ENCODE measurements at places on chromosomes 1 and 21.
A peak's percentile ranks its signal among the peaks of the same experiment; 100 is the strongest.

- DNase-seq: no peak
Observed at GRCh38 chr1:228343191-228343661, 63.4 kb downstream of the TRIM11 start.

DNA sequence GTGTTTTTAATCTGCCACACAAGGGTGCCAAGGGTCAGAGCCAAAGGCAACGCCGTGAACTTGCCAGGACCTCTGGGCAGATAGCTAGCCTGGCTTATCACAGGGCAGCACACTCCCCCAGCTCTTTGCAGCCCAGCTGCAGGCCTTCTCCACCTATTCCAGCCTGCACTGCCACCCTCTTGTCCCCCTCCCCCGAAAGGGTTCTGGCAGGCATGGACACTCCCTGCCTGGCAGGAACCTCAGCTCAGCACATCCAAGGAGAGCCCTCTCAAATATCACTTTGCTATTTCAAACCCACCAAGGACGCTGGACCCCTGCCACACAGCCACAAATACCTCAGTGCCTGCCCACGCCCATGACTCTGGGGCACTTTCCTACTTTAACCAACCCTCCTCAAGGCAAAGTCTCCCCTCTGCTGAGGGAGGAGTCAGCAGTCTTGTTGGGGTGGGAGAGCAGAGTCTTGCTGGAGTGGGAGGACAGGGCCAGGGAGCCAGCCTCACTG lies 9.1 kb downstream of the SSBP3 start:
- no peak for DNase-seq

GRCh38 chr1:246074421-246074820 lies 432.7 kb downstream of the SMYD3 start:
- no peak for DNase-seq

DNA sequence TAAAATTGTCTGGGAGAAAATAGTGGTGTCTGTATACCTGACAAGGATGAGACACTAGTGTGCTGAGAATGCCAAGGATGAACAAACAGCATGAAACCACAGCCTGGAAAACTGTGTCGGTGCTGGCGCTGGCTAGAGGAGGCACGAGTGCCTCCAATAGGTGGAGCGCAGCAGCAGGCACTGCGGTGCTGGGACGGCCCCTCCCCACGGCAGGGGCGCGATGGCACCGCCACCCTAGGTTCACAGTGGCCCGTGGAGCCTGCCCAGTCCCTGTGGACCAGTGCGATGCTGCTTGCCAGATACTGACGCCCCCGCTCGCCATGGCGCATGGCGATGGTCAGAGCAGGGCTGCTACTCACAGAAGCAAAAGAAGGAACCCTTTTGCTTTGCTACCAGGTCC lies 6.8 kb downstream of the CFAP410 start:
- DNase-seq: no peak

DNA sequence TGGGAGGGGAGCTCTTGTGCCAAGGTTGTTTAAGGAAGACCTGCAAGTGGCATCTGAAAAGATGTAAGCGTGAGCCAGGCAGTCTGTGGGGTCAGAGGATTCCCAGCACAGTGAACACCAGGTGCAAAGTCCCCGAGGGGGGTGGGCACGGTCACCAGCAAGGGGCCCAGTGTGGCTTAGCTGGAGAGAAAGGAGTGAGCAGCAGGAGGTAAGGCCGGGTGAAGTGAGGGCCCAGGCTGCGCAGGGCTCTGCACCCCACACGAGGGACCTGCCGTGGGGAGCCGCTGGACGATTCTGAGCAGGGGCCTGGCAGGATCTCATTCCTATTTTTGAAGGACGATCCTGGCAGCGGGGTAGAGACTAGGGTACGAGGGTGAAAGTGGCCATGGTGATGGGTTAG lies 4.1 kb downstream of the DDOST start:
- DNase-seq: no peak

DNA sequence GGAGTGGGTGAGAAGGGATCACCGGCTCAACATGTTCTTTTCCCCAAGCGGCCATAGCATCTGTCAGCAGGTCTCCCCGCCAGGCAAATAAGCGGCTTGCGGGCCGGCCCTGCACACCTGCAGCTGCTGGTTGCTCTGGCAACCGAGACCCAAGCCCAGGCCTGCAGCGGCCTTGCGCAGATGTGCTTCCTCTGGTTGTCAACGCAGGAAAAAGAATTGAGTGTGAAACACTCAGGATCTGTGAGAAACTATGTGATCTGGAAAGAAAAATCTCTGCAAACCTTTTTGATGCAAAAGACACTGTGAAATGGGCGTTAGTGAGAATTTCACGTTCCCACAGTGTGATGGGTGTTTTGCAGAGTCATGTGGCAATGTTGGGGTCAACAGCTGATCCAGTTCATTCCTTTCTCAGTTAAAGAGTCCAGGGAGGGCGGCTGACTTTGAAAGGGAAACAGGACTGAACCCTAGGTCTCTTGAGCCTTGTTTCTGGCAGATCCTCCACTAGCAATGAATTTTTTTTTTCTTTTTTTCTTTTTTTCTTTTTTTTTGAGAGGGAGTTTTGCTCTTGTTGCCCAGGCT lies 28.4 kb downstream of the TOMM20 start:
- peak; percentile 89 for DNase-seq

DNA sequence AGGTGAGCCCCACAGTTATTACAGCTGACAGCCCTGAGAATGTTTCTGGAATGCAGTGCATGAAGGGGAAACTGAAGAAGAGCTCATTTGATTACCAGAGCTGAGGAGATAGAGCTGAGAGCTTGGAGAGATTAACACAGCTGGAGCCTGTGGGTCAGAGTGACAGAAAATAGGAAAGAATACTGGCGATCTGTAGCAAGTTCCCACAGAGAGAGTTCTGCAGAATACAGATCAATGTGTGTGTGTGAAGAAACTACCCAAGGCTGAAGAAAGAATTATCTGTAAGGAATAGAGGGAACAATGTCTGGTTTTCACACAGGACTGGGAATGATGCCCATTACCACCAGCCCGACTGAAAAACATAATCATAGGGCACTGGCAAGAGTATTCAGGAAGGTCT lies 103.6 kb upstream of the SNX7 start:
- no peak for DNase-seq

DNA sequence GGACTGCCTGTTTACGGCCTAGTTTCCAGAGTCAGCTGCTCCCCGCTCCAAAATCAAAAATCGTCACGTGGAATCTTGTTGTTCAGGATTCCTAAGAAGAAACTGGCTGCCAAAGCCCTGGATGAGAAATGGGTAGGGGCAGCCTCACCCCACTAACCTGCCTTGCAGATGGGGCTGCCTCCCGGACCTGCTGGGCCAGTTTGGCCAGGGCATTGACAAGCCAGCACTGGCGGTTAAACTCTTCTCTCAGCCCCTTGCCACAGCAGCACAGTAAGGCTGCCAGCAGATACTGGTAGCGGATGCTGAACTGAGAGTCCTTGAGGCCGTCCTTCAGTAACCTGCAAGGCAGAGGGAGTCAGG lies 31.6 kb upstream of the PPP1R15B start:
- no peak for DNase-seq

GRCh38 chr1:111471012-111471411 lies 2.8 kb upstream of the C1orf162 start:
- DNase-seq: no peak

- no peak for DNase-seq
Observed at GRCh38 chr1:30807318-30808066, 49.9 kb upstream of the LAPTM5 start.

DNA sequence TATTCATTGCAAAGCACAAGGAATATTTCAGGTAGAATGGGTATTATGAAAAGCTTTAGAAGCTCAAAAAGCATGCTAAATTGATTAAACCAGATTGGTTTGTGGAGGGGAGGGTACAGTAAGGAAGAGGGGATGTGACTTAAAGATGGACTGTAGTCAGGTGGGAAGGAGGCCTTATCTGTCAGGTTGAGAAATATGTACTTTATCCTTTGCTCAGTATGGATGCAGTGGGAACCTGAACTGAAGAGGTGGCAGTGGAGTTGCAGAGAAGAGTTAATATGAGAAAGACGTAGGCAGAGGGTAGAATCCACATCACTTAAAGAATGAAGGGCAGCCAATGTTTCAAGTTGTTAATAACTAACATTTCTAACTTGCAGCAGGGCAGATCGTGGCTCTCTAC lies 44.1 kb downstream of the SNX7 start:
- DNase-seq: no peak

DNA sequence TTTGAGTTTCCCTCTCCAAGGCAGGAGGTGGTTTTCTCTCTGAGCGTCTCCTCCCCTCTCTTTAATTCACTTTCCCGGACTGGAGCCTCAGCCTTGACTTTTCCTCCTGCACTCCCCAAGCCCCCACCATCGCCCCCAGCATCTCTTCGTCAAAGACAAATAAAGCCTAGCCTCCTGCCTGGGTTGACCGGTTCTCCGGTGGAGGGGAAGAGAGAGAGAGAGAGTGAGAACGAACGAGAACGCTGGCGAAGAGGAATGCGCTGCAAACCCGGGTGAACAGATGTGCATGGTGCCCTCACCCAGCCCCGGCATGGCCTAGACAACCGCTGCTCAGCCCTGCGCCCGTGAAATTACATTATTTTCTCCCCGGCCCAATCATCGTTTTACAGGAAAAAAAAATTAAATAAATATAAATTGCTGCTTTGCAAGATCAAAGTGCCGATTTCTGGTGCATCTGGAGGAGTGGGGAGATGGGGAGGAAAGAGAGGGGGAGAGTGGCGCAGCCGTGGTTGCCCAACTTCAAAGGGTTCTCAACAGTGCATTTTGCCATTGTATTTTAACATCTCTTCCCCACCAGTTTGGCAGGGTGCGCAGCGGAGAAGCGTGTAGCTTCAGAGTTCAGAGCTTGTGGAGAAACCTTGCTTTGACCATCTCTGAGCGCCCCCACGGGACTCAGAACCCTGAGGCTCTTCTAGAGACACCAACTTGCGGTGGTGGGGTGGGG lies 11.4 kb upstream of the TBX15 start:
- no peak for DNase-seq

GRCh38 chr1:223748773-223749733 lies 36.7 kb downstream of the CAPN2 start:
- DNase-seq: peak; percentile 76

DNA sequence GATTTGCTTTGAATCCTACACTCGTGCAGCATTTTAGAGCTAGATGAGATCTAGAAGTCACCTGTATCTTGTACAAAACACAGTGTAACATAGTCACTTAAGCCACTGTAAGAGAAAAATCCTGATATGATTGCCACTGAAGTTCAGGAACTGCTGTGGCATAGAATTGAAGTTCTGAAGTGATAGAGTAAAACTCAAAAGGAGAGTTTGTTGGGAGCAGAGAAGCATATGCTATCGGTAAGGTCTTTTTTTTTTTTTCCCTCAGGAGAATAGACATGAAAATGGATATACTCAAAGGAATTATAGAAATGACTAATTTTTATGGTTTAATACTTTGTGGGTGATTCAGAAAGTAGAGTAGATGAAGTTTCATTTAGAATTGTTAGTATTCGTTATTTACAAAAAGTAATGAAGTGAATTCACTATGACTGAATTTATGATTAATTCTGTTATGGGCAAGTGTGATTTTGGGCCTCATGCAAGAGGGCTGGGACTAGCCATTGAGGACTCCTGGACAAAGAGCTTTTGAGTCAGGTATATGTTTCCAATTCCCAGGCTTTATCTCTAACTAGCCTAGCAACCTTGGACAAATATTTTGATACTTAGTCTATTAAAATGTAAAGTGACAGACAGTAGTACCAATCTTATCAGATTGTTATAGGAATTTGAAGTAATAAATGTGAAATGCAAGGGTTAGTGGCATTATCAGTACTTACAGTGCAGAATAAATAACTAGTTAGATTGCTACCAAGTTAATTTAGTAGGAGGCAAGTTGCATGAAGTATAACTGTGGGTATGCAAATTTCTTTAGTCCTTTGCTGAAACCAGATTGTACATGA lies 3.1 kb downstream of the KCTD3 start:
- DNase-seq: no peak

- DNase-seq: no peak
Observed at GRCh38 chr1:78434351-78434750, 56.4 kb upstream of the PTGFR start.

- DNase-seq: no peak
Observed at GRCh38 chr1:87044424-87044823, 130.0 kb downstream of the HS2ST1 start.

DNA sequence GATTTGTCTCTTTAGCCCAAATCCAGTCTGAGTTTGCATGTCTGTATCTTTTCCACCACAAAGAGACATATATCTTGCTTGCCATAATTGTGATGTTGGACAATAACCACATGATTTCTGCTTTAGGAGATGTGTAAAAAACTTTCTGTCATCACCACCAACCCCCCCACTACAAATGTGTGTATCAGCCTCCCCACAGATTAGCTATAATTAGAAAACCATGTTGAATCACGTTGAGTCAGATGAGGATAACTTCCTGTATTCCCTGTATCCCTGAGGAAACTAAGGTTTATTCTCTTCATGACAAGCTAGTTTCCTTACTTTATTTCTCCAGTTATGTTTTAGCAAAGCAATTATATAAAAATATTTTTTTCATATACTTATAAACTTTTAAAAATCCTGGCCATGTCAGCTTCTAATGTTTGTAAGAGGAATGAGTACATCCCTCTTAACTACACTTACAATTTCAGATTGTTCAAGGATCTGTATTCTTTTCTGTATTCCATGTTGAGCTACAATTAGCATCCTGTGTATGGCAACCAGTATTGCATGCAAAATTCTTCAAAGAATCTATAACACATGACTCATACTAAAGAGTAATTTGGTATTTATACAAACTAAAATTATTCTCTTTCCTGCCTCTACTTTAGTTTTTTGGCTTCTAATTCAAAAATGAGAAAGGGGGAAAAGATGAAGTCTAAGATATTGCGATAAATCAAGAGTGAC lies 143.0 kb downstream of the FMN2 start:
- DNase-seq: no peak

- DNase-seq: peak; percentile 94
Observed at GRCh38 chr1:178938959-178939317, 68.1 kb upstream of the ANGPTL1 start.

DNA sequence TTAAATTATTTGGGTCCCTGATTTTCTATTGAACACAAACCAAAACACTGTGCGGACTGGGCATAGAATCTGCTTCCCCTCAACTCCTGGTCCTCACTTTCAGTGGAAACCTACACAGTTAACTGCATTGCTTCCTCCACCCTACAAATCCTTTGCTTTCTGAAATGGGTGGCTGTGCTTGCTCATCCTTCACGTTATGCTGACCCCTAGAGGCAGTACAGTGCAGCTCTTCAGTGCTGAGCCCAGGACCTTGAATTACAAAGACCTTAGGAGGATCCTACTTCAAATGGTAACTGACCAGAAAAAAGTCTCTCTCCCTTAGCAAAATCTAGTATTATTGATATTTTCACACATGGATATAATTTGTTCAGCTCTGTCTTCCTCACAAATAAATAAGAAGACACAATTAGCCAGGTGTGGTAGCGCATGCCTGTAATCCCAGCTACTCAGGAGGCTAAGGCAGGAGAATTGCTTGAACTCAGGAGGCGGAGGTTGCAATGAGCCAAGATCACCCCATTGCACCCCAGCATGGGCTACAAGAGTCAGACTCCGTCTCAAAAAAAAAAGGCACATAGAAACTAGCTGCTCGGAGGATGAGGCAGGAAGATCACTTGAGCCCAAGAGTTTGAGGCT lies 63.4 kb upstream of the L1TD1 start:
- peak; percentile 57 for DNase-seq

GRCh38 chr1:175131095-175131494 lies 61.5 kb downstream of the KIAA0040 start:
- DNase-seq: no peak

All from muscle of arm (tissue), 14 donors.